ENCODE measurements at places on chromosomes 5 and 9. TPM values are rescaled to one million over a fixed set of nuclear protein-coding genes. Genes with fewer than 3 reads are reported as not detected.

JAKMIP2 gene
- 11.8 TPM for total RNA-seq

ADAMTS16 gene
- 30.1 TPM for total RNA-seq

HRH2 gene
- total RNA-seq, result 12.7 TPM

SNCAIP gene
- total RNA-seq, result 9.7 TPM

DNA sequence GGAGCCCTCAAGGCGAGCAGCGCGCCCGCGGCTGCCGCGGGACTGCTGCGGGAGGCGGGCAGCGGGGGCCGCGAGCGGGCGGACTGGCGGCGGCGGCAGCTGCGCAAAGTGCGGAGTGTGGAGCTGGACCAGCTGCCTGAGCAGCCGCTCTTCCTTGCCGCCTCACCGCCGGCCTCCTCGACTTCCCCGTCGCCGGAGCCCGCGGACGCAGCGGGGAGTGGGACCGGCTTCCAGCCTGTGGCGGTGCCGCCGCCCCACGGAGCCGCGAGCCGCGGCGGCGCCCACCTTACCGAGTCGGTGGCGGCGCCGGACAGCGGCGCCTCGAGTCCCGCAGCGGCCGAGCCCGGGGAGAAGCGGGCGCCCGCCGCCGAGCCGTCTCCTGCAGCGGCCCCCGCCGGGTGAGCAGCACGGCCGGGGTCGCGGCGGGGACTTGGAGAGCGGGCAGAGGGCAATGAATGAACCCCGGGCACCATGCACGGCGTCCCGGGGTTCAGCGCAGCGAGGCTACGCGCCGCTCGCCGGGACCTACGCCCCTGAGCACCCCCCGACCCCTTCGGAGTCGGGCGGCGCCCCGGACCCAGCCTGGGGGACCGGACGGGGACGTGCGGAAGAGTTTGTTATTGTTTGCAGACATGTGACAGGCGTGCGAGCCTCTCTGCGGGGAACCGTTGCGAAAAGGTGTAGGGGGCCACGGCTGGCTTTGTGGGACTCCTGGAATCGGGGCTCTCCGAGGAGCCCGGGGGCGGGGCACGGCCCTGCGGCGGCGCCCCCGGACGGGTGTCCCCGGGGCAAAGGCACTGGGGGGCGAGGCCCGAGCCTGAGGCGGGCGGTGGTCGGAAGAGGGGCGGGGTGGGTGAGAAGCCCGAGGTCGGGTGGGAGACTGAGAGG, 553 bp downstream of the MAP3K1 start:
- peak; percentile 35 for DNase-seq

- DNase-seq, result peak; percentile 39
Observed at GRCh38 chr5:180590543-180591310, 572 bp downstream of the SCGB3A1 start.

DNA sequence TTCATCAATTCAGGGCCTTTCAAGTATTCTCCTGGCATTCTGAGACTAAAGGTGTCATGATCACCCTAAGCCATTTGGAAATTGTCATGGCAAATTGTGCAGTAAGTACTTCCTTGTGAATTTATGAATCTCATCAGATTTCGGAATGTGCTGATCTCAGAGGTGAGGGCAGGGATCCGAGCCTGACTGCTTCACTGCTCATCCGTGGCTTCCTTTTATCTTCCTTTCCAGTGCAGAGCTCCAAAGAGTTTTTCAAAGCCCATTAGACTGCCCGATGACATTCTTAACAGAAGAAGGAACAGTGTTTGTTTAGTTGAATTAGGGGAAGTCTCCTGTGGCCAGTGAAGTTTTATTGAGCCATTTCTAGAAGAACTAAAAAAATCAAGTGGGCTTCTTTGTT, 182.8 kb upstream of the GDNF start:
- DNase-seq, result no peak

DNA sequence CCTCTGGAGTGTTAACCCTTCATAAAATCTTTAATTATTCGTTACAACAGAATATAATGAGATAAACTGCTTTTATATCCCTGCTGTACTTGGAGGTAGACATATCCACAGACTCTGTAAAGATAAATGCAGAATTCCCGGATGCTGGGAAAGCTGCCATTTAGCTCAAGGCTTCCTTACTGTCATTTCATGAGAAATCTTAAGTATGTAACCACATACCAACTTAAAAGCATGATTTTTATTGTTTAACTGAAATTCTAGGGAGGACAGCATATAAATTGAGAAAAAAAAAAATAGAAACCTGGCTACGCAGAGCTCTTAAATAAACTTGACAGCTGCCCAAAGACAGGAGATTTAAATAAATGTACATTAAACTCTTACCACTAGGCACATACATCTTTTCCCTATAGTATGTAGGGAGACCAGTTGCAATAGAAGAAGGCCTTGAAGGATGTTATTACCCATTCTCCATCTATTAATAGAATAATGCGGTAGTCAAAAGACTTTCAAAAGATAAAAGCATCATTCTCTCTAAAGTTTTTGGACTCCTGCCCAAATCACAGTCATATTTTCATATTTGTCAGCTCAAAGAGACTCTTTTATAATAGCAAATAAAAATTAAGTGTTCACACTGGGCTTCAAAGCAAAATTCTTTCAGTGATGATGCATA, 373.8 kb downstream of the NDUFS4 start:
- DNase-seq, result no peak

Data from WTC11 (cell line).